ENCODE measurements at places on chromosomes 5 and 9. TPM values are rescaled to one million over a fixed set of nuclear protein-coding genes. Genes with fewer than 3 reads are reported as not detected.

GRXCR2 gene
- not detected for total RNA-seq

INSL6 gene
- total RNA-seq = not detected

FOXD4L4 gene
- not detected for total RNA-seq

SMIM33 gene
- not detected for total RNA-seq

CCL21 gene
- not detected for total RNA-seq

PRLR gene
- total RNA-seq = 0.20 TPM

TAF11L10 gene
- not detected for total RNA-seq

IL3 gene
- not detected for total RNA-seq

SLC4A9 gene
- not detected for total RNA-seq

PCDHB5 gene
- total RNA-seq = under 0.01 TPM

SLC1A1 gene
- total RNA-seq = 28.7 TPM

SCGB3A2 gene
- total RNA-seq = not detected

FBP2 gene
- under 0.01 TPM for total RNA-seq

OMD gene
- 0.20 TPM for total RNA-seq

All from subcutaneous preadipocyte (primary cell).